ENCODE measurements at places on chromosomes 16 and 17. TPM values are rescaled to one million over a fixed set of nuclear protein-coding genes. Genes with fewer than 3 reads are reported as not detected.

GRCh38 chr17:6910987-6911603 is 79.6 kb upstream of the TEKT1 start:
- no peak for DNase-seq

GRCh38 chr17:77839698-77840512 is 118.6 kb upstream of the TNRC6C start:
- DNase-seq, result peak; percentile 64

Gene CASKIN1
- 0.07 TPM for total RNA-seq

DNA sequence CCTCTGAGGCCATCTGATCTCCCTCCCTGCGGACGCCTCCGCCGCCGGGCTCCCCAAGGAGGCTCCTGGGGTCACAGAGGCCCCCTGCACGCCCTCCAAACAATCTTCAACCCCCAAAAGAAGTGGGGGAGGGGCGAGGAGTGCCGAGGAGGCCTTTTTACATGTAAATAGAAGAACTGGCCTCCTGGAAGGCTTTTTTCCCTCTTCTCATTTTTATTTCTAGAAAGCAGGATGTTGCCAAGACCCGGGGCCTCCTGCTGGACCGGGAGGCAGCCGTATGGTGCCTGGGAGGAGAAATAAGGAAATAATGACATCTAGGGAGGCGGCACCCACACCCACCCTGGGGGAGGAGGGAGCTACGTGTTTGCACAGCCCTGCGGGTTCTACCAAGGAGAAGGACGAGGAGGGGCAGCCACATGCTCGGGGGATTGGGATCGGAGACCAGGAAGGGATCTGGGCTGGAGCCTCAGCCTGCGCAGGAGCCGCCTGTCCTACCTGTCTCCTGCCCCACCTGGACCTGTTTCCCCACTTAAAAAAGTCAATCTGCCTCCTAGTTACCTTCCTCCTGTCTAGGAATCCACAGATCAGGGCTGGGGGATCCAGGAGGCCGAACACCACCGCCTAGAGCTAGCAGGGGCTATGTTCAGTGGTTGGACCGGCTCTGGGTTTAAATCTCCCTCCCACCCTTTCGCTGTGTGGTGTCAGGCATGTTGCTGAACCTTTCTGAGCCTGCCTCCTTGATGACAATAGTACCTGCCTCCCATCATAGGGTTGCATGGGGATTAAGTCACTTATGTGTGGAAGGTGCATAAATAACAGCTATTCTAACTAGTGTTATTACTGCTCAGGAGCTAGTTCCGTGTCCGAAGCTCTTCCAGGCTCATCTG is 175.7 kb upstream of the GSE1 start:
- peak; percentile 94 for DNase-seq

Data from colonic mucosa (tissue), 4 donors.